ENCODE measurements at places on chromosomes 6 and 20.
A peak's percentile ranks its signal among the peaks of the same experiment; 100 is the strongest.

DNA sequence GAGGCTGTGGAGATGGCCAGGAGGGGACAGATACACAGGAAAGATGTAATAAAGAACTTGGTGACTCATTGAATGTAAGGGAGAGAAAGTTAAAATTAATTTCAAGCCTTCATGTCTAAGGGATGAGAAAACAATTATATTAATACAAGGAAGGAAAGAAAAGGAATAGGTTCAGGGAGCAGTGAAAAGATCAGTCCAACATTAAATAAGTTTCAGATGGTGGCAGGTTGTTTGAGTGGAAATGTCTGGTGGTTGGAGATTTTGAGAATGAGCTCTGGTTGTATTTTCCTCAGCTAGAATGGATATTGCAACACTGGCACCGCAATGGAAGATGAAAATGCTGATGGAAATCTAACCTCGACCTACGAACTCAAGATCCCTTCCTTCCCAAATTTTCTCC, 304.3 kb downstream of the COL12A1 start:
- DNase-seq: no peak

- DNase-seq: no peak
Observed at GRCh38 chr20:3168079-3168828, 5.1 kb downstream of the LZTS3 start.

GRCh38 chr6:141364232-141364631, 768.5 kb upstream of the GJE1 start:
- no peak for DNase-seq

DNA sequence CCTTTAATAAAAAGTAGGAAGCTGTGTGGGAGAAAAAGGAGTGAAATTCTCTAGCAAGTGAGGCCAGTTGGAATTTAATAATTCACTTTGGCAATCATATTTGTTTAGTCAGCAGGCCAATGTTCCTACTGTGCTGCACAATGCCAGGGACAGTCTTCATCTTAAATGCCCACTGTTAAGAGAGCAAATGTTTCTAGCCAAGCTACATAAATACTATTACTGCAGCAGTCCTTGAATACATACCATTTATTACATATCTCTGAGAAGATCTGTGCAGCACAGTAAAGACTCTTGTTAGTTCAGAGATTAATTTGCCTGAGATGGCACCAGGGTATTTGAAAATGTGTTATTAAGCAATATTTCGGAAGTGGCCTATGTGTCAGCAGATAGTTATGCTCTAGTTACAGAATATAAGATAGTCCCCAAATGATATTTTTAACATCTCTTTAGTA, 105.4 kb downstream of the OGFRL1 start:
- no peak for DNase-seq

- peak; percentile 85 for DNase-seq
Observed at GRCh38 chr6:32108094-32108627, 977 bp downstream of the TNXB start.

- no peak for DNase-seq
Observed at GRCh38 chr6:161727083-161727833, 453.4 kb upstream of the AGPAT4 start.

GRCh38 chr6:155117256-155117655, 122.1 kb downstream of the TIAM2 start:
- DNase-seq: no peak

- DNase-seq: peak; percentile 44
Observed at GRCh38 chr20:53926428-53927028, 143.9 kb downstream of the BCAS1 start.

- no peak for DNase-seq
Observed at GRCh38 chr20:49388744-49389143, 93.7 kb downstream of the KCNB1 start.

DNA sequence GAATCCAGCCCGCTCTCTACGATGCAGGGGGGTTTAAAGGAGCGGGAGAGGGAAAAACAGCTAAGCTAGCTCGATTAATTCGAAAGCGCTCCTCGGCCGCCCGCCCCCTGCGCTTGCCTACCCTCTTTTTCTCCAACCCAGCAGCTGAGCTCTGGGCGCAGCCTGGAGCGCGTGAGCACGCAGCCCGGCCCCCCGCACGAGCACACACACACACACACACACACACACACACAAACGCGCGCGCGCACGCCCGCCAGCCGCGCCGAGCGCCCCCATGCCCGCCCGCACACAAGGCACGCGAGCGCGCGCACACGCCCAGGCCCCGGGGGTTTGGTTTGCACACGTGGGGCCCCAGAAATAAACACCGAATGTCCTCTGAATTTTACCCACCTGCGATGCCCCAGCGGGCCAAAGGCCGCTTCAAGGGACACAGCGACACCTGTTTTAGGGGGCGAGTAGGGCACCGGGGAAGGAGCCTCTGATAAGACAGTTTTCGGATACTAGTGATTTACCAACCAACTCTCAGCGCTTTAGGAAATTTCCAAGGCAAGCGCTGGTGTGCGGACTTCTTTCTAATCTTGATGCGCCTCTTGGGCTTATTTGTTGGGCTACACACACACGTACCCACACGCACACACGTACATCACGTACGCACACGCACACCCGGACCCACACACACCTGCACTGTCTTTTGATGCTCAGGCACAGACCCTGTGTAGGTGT, 802 bp upstream of the NRN1 start:
- no peak for DNase-seq

GRCh38 chr20:25378884-25379733, 11.5 kb downstream of the ABHD12 start:
- no peak for DNase-seq

- no peak for DNase-seq
Observed at GRCh38 chr6:33344701-33345697, 27.5 kb upstream of the ZBTB22 start.

DNA sequence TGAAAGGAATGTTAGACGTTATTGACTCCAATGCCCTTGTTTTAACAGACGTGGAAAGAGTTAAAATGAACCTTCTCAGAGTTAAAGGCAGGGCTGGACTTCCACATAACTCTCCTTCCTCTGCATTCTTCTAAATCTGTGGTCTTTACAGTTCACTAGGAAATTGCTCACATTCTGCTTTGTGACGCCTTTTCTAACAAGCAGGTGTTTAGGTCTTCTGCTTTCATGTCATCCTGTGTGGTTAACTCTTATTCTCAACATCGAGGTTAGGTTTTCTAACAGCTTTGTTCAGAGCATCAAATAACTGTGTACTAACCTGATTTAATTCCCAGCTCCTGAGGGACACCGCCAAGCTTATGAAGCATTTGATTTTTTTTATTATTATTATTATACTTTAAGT, 81.3 kb upstream of the NT5E start:
- no peak for DNase-seq

DNA sequence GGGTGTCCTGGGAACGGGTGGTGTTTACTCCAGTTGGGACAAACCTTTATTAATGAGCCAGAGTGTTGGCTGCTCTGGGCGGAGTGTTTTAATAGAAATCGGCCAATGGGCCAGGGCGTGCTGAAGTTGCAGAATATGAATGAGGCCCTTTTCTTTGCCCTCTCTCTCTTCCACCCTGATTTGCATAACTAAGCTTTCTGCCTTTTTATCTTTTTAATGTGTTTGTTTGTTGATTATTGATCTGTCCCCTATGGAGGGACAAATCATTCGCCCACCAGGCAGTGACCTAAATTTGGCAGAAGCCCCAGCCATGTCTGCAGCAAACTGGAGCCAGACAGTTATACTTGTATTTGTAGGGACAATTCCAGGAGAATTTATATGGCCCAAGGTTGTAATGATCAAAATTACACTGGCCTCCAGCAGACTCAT, 420.9 kb downstream of the PREX1 start:
- DNase-seq: no peak

DNA sequence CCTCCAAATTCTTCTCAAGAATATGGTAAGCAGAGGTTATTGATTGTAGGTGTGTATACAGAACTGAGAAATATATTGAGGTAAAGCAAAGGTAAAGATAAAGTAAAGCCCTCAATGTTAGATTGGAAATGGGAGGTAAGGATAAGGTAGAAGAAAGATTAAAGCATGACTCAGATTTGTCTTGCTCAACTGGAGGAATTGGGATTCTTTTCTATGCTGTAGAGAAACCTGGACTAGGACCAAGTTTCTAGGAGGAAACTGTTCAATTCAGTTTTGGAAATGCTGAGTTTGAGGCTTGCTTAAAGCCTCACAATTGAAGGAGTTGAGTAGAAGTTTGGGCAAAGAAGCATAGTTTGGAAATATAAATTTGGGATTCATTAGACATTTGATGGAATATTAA, 634.0 kb upstream of the PTCHD4 start:
- DNase-seq: no peak

DNA sequence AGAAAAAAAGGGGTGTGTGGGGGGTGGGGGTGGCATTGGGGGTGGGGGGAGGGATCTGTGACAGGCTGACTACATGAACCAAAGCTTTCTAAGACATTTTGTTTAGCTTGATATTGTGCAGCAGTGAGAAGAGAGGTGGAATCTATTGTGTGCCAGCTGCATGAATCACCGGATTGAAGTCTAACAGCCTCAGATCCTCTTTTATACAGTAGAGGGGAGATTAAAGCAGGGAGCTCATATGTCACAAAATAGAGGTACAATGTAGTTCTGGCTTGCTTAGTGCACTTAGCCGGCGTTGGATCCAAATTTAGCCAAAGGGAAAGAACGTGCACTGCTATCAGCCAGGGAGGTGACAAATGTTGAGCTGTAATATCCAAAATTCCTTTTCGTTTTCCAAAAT, 404.2 kb upstream of the CITED2 start:
- no peak for DNase-seq

GRCh38 chr6:80186082-80186481, 79.6 kb downstream of the BCKDHB start:
- no peak for DNase-seq

DNA sequence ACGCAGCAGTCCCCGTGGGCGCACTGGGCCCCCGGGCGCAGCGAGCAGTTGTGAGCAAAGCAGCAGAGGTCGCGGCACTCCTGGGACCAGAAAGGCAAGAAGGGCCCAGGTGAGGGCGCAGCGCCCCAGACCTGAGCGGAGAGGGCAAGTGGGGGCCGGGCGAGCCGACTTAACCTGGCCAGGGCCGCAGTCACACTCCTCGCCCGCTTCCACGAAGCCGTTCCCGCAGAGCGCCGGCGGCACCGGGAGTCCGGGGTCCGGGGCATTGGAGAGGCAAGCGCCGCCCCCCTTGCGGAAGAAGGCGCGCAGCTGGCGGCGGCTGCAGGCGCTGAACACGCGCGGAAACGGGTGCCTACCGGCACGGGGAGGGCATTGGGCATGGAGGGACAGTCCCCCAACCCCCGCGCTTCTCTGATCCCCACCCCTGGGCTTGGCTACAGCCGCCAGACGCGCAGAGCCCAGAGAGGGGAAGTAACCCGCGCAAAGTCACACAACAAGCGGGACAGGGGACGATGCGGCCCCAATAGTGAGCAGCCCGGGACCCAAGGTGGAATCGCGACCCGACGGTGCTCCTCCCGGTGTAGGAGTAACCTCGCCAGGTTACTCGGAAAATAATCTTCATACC, 9.2 kb downstream of the ADAM33 start:
- DNase-seq: no peak

DNA sequence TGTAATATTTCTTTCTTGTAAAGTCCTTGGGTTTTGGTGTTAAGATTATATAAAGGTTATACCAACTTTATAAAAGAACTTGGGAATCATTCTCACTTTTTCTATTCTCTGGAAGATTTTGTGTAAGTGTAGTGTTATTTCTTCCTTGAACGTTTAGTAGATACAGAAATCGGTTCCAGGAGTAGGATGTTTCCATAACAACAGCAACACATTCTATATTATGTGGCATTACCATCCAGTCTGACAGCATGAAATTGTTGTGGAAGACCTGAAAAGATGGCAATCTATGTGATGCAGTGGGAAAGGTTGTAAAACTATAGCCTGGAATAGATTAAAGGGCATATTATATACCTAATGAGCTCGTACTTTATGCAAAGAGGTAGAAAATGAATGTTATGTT, 13.8 kb downstream of the ECT2L start:
- DNase-seq: no peak

DNA sequence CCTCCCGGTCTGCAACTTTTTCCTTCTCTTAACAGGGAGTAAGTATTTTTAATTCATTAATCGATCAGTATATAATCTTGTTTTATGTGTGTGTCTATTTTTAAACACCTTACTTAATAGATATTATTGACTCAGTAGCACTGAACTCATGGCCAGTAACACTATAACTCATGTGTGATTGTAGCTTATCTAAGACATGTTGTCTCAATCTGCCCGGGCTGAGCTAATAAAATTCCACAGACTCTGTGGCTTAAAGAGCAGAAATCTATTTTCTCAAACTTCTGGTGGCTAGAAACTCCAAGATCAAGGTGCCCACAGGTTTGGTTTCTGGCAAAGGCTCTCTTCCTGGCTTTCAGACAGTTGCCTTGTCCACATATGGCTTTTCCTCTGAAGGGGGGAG, 68.8 kb upstream of the TNFAIP3 start:
- DNase-seq: no peak

DNA sequence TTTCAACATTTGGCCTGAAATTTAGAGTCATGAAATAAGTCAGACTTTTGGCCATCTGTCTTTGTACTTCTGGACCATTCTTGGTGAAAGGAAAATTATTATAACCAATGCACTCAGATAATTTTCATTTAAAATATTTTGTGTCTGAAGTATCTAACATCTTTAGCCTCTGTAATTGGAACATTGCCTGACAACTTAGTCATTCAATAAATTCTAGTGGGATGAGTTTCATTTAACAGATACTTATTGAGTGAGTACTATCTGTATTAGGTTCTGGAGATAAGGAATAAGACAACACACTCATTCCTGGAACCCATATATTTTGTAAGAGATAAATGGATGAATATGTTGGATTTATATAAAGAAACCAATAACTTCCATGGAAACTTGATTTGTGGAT, 536.0 kb downstream of the BCKDHB start:
- no peak for DNase-seq

DNA sequence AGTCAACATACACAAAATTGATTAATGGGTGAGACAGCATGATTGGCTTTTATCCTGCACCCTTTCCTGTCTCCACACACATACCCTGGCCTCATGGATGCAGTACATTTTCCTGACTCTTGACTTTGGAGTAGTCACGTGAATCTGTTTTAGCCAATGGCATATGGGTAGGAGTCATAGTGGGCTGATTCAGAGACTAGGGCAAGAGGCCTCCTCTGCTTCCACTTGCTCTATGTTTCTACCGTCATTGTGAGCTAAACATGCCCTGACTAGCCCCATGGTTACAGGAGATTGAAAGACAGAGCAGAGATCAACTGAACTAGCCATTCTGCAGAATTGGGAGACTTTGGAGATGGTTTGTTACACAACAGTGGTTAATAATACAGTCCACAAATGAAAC, 850.0 kb downstream of the DHX35 start:
- DNase-seq: no peak

GRCh38 chr6:125637207-125637606, 112.2 kb upstream of the HEY2 start:
- no peak for DNase-seq

GRCh38 chr6:73803562-73804241, 107.7 kb downstream of the CD109 start:
- DNase-seq: no peak

- DNase-seq: no peak
Observed at GRCh38 chr6:156998794-156999330, 221.7 kb downstream of the ARID1B start.

DNA sequence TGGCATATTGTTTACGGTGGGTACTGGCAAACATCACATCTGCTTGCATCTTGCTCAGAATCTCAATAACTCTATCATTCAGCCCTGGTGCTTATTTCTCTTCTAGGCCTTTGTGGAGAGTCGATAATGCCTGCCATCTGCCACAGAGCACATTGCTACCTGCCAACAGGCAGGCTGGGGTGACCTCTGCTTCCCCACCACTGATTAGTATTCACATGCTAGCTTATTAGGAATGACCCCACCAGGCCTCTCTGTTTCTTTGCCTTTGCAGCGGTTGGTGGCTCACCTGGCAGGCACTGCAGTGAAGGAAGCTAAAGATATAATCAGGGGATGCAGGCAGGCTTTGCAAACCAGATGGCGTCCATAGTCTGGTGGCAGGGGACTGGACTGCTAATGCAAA, 154.5 kb downstream of the MMS22L start:
- DNase-seq: no peak

Measured in ascending aorta (tissue), 2 donors.